ENCODE measurements at places on chromosomes 5 and 9.

- DNase-seq = no peak
Measured at GRCh38 chr5:50653946-50654345, 12.5 kb upstream of the PARP8 start.

DNA sequence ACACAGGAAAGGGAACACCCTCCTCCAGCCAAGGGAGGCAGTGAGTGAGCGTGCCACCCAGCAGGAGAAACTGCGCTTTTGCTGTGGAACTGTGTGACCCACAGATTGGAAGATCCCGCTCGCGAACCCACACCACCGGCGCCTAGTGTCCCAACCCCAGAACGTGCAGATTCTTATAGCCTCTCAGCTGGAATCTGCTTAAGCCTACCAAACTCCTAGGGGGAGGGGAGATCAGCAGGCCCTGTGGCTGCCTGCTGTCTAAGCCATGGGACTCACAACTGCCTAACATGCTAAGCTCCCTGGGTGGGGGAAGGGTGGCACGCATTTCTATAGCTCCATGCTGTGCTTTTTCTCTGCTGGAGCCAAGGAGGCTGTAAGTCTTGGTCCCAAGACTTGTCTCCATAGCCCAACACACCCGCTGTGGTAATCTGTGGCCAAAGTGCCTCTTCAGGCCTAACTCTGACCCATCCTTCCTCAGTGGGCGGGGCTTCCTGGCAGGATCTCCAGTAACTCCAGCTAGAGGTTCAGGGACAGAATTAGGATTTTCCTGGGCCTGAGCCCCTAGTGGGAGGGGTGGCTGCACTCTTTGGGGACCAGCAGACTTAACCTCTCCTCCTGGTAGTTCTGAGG is 485.0 kb downstream of the TAF11L14 start:
- DNase-seq = no peak

GRCh38 chr5:134708301-134708700 is 30.0 kb upstream of the CAMLG start:
- DNase-seq = no peak

DNA sequence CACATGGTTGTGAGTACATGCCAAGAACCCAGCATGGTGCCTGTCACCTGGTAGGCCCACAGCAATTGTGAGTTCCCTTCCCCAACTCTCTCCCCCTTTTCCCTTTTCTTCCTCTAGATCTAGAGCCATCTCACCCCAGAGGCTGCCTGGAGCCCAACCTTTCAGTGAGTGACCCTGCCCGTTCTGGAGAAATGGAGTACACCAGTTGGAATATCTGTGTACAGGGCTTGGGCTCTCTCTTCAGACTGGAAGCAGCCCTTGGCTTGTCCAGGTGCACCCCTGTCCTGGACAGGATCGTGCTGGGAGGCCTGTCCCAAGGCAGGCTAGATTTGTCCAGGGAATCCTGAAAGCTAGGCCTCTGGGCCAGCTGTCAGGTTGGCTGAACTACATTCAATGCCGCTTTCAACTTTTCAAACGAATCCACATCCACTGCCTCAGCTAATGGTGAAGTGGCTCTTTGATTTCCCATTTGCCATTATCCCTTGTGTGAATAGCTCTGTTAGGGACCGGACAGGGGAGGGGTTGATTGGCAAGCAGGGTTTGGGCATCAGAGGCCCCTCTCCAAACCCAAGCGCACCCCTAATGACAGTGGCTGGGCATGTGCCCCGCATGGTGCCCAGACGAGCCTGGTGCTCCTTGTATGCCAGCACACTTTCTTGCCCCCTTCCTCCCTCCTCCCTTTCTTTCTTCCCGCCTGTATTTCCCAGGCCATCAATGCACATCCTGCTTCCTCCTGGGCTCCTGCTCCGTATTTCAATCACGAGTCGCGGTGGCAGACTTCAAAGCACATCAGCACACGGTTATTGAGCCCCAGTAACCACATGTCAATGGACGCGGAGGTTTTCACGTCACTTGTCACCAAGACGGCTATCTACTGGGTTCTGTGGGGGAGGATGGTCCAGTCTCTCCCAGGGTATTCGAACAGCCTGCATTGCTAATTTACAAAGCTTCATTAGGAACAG is 211.2 kb downstream of the DAB2IP start:
- DNase-seq = no peak

DNA sequence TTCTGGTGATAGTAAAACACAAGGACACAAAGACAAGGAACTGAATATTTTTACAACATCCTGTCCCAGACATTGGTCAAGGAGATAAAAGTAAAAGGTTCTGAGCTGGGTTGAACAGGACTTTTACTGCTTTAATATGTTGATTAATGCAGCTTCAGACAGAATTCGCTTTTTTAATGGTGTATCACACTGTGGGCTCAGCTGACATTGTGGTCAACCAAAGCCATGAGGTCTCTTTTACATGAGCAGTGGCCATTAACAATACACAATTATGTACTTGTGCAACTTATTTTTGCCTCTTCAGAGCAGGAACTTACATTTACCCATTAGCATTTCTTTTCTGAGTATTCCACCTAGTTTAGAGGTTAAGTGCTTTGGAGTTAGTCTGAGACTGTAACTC is 22.8 kb upstream of the ERBIN start:
- DNase-seq = no peak

DNA sequence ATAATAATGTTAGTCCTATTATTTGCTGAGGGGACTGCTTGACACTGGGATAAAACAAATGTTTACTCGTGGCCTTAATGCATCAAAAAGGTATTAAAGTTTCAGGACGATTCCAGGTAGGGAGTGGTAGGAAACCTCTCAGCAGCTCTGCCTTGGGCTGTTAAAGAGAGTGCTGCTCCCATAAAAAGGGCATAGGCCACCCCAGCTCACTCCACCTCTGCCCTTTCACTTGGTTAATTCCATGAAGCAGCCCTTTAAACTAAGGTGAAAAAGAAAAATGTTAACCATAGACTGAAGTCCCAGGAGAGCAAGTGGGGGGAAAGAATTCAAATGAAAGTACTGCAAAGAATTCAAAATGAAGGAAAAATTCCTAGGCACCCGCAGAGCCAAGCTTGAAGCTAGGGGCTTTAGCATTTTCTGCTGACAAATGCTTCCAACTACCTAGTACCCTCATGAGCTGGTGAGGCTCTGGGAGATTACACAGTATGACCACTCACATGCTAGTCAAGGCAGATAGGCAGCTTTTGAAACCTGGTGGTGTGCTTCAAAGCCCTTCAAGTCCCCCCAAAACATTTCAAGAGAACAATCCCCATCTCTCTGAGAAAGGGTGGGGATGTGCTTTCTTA is 8.5 kb downstream of the KLF9 start:
- DNase-seq = no peak

GRCh38 chr5:137822158-137822764 is 45.4 kb upstream of the MYOT start:
- DNase-seq = no peak

GRCh38 chr9:75992482-75993206 is 102.2 kb downstream of the PCSK5 start:
- DNase-seq = no peak

Measured in CD4-positive, alpha-beta T cell treated with Interleukin-17A for 1 hour (primary cell).